ENCODE measurements at places on chromosomes 12 and 14. TPM values are rescaled to one million over a fixed set of nuclear protein-coding genes. Genes with fewer than 3 reads are reported as not detected.

Gene KERA
- not detected for polyA plus RNA-seq

Gene ART4
- polyA plus RNA-seq = not detected

Gene TMEM63C
- polyA plus RNA-seq = 0.91 TPM

Gene CLEC2D
- 1.3 TPM for polyA plus RNA-seq

Gene CSRNP2
- 11.1 TPM for polyA plus RNA-seq

Gene FGF6
- polyA plus RNA-seq = not detected

Gene IL23A
- polyA plus RNA-seq = 0.31 TPM

Gene PIWIL1
- not detected for polyA plus RNA-seq

Gene MAP3K9
- polyA plus RNA-seq = 5.4 TPM

Gene LTBR
- polyA plus RNA-seq = 90.4 TPM

Gene FIGNL2
- polyA plus RNA-seq = 0.46 TPM

Gene ACSS3
- 0.06 TPM for polyA plus RNA-seq

Gene SLC25A47
- polyA plus RNA-seq = not detected

Gene TSPAN9
- 11.3 TPM for polyA plus RNA-seq

DNA sequence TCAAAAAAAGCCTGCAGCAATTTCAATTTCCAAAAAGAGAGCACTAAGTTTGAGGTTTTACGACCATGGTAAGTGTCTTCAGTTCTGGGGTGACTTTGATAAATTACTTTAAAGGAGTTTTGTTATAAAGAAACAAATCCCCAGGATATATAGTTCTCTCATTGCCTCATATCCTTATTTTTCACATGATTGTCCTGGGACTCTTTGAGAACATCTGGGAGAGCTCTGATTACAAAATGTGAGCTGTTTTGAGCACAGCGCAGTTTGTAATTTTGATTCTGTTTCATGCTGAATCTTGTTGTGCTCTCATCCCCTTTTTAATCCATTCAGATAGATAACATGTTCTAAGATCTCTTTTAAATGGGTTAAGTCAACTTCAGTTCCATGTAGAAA, 67.7 kb upstream of the DCN start:
- no peak for DNase-seq

DNA sequence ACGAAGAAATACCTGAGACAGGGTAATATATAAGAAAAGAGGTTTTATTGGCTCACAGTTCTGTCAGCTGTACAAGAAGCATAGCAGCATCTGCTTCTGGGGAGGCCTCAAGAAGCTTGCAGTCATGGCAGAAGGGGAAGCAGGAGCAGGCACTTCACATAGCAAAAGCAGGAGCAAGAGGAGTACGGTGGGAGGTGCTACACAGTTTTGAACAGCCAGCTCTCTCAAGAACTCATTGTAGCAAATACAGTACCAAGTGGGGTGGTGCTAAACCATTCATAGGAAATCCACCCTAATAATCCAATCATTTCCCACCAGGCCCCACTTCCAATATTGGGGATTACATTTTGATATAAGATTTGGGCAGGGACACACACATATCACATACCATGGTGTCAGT, 8.0 kb downstream of the TMTC3 start:
- no peak for DNase-seq

- no peak for DNase-seq
Observed at GRCh38 chr14:65349100-65349499, 63.4 kb upstream of the FUT8 start.

- peak; percentile 15 for DNase-seq
Observed at GRCh38 chr14:104224506-104225277, 86.3 kb downstream of the KIF26A start.

GRCh38 chr12:43914923-43915468, 79.1 kb downstream of the TMEM117 start:
- DNase-seq = no peak

GRCh38 chr12:20280515-20280914, 87.8 kb upstream of the PDE3A start:
- no peak for DNase-seq

DNA sequence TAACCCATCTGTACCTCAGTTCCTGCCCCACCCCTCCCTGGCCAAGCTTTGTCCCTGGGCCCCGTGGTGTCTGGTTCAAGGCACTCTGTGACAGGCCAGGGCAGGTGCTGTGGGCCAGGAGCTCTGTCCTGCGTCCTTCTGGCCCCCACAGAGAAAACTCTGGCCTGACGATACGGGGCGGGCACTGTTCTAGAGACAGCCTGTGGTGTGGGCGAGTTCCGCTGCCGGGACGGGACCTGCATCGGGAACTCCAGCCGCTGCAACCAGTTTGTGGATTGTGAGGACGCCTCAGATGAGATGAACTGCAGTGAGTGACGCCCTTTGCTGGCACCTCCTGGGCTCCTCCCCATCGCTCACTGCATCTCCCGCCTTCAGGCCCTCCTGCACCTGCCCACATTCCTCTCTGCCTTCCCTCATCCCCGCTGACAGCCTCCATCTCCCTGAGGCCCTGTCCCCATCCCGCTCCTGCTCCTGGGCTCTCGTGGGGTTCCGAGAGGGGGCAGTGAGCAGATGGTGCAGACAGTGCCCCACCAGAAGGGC, 22.8 kb upstream of the NXPH4 start:
- DNase-seq = no peak

- no peak for DNase-seq
Observed at GRCh38 chr14:66360366-66360926, 125.7 kb upstream of the CCDC196 start.

GRCh38 chr14:69131176-69131575, 21.7 kb downstream of the DCAF5 start:
- no peak for DNase-seq

DNA sequence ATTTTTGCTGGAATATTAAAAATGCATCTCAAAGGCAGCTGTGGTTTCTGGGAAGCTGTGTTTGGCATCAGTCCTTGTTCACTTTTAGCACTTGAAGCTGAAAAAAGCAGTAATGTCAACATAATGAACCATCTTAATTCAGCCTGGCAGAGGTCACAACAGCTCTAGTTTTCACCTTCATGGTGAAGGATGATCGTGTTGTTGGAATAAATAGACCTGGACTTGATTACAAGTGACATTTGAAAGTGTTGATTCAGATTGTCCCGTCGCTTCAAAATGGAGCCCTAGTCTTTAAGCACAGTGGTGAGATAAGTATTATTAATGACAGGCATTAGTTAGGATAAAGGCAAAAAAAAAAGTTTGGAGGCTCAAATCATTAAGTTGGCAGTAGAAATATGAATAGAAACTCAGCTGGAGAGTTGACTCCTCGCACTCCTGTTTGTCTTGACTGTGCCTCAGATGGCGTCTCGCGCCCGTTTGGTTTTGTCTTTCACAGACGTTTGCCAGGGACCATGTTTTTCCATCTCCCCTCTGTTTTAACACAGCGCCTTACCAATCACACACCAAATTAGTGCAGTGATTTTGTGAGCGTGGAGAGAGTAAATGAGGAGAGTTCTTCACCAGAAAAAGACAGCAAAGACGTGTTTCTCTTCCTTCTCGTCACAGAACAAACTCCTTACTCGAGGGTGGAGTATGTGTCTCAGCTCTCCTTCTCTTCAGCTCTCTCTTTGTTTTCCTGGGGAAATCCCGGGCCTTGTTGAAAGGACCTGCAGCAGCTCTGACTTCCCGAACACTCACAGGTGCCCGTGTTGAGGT, 53.4 kb upstream of the MMP17 start:
- no peak for DNase-seq

- no peak for DNase-seq
Observed at GRCh38 chr14:100522616-100523099, 64.6 kb downstream of the BEGAIN start.

- no peak for DNase-seq
Observed at GRCh38 chr12:113298861-113299545, 35.9 kb downstream of the SLC8B1 start.

GRCh38 chr14:20657216-20658211, 16.0 kb upstream of the OR6S1 start:
- peak; percentile 92 for DNase-seq

DNA sequence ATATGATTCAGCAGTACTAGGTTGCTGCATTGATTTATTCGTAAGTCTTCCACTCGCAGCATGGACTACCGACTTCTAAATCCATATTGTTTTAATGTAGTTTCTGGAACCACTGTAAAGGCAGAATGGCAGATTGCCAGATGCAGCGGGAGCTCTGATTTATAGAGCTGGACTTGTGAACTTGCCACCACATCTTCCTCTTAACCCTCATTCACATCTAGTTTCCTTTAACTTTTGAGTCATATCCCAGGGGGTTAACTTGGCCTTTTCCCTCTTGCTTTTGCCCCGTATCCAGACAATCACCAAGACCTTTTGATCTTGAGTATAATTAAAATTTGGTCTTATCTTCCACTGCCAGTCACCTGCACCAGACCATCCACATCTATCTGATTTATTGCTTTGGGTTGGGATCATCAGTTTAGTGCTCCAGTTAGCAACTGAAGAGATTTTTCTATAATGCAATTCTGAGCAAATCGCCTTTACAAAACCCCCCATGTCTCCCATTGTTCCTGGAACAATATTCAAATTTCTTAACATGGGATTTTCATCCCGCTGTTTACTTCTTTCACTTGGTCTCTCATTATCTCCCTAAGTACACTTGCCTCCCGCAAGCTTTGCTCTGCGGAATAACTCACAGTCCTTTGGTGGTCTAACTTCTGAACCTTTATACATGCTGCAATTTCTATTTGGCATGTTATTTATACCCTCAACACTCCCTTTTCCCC, 130.5 kb downstream of the ACSS3 start:
- no peak for DNase-seq

GRCh38 chr12:38915429-38916182, 10.2 kb upstream of the CPNE8 start:
- no peak for DNase-seq

GRCh38 chr12:19203539-19204506, 74.3 kb downstream of the PLEKHA5 start:
- no peak for DNase-seq

DNA sequence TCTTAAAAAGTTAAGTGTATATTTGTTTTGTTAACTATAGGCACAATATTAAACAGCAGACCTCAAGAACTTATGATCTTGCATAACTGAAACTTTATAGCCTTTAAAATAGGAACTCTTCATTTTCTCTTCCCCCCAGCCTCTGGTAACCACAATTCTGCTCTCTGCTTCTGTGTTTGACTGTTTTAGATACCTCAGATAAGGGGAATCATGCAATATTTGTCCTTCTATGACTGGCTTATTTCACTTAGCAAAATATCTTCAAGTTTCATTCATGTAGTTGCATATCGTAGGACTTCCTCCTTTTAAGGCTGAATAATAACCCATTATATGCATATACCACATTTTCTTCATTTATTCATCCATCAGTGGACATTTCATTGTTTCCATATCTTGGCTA, 131.3 kb downstream of the PTPRO start:
- no peak for DNase-seq

GRCh38 chr12:104834607-104835006, 123.5 kb downstream of the SLC41A2 start:
- no peak for DNase-seq

GRCh38 chr12:46153268-46153872, 115.5 kb downstream of the SLC38A1 start:
- peak; percentile 31 for DNase-seq

DNA sequence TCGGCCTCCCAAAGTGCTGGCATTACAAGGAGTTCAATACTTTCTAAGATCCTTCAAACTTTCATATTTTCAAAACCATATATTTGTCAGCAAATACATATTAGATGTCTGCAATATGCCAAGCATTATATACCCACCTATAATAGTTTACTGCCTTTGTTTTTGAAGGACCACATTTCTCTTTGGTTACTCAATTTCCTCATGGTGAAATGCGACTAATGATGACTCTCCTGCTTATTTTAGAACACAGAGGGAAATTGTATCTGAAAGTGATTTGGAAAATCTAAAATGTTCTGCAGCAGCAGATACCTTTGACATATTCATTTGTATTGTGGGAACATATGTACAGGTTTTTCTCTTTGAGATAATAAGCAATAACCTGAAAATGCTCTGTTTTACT, 2.7 kb upstream of the CNTN1 start:
- DNase-seq = no peak

DNA sequence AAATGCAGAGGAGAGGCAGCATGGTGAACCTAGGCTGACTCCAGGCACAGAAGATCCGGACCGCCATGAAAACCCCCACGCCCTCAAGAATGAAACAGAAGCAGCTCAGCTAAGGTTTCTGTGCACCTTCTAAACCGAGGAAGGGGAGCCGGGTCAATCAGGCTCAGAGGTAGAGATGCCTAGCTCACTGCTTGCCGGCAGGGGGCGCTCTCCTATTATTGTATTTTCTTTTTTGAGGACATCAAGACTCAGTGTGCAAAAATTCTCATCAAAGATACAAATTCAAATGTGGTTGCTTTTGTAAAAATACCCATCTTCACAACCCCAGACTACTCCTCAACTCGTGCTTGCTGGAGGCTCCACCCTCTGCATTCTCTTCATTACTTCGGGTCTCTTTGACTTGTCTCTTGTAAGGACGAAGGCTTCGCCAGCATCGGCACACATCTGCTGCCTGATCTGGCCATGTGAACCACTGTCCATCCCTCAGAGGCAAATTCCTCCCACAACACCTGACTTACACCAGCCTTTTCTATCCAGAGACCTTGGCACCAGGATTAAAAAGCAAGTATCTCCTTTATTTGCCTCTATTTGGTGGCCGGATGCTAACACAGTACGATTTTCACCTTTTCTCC, 33.4 kb upstream of the RNASE3 start:
- DNase-seq = peak; percentile 56

GRCh38 chr14:96197969-96198368, 6.7 kb upstream of the BDKRB2 start:
- DNase-seq = no peak

DNA sequence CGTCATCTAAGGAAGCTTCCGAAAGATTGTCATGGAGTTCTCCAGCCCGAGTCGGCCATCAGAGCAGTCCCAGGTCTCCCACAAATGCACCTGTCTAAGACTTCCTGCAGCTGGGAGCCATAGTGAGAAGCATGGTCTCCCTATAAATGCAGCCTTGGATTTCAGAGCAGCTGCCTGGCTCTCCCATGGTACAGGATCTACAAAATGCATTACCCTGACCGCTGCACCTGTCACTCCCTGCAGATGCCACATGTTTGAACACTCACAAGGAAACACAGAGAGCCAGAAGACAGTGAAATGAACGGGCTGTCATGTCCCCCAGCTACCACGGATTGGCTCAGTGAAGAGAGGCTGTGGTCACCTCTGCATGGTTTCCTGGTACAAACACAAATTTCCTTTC, 702.7 kb downstream of the MED13L start:
- no peak for DNase-seq

DNA sequence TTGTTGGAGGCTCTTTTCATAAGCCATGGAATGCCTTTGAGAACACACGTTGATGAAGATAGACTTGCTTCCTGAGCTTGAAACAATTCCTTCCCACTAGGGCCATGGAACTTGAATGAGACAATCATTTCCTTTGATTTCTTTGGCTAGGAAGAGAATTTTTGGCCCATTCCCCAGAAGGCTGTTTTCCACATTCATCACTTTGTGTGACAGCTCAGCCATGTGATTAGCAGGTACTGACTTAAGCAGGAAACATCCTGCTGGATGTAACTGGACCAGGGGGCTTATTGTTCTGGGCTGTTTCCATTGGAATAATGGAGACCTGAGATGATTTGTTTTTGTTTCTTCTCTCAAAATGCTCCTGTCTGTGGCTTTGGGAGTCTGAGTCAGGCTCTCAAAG, 469.8 kb upstream of the SEL1L start:
- no peak for DNase-seq
